ENCODE measurements at places on chromosomes 5 and 9.

- no peak for DNase-seq
Observed at GRCh38 chr9:130175355-130175754, 3.2 kb downstream of the NCS1 start.

DNA sequence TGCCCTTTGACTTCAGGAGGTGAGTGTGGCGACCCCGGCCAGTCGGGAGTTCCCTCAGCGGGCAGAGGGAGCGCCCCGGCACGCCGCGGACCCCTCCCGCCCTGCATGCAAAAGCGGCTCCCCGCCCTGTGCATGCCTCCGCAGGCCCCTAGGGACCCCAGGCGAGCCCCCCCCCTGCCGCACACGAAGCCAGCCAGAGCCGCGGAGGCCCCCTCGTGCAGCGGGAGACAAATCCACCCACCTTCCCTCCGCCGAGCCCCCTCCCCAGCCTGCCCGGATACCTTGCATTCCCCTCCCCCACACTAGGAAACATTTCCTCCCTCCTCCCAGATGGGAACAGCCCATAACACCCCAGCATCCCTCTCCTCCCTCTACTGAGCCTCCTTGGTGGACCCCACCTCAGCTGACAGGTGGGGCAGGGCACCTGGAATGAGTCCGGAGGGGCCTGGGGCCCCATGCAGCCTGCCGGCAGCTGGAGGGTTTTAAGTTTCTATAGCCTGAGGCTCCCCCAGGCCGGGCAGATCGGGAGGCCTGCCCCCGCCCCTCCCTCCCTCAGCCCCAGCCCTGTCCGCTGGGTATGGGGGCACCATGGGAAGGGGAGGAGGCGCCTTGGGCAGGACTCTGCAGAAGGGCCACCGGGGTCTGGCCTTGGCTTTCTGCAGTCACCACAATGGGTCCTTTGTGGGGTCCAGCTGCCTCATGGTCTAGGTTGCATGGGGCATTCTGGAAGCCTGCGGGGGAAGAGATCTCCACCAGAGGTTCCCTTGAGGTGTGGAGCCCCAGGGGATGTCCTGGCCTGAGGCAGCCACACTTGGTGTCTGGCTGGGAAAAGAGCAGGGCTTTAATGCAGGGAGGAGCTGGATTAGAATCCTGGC lies 601 bp downstream of the ERGIC1 start:
- no peak for DNase-seq

DNA sequence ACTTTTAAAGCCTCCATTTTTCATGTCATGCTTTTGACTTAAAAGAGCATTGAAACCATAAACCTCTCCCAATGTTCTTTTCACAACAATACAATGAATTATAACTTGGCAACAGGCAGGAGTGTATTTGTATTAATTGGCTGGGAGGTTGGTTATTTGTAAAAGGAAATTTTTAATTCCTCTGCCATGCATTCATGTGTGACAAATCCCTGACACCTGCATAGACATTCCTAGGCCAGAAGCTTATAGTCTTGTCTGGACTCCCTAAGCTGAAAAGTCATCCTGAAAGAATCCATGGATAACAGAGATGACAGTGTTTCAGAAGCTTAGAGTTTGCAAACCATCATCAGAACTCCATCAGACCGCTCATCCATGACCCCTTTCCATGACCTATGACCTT lies 76.3 kb upstream of the PTGER4 start:
- no peak for DNase-seq

DNA sequence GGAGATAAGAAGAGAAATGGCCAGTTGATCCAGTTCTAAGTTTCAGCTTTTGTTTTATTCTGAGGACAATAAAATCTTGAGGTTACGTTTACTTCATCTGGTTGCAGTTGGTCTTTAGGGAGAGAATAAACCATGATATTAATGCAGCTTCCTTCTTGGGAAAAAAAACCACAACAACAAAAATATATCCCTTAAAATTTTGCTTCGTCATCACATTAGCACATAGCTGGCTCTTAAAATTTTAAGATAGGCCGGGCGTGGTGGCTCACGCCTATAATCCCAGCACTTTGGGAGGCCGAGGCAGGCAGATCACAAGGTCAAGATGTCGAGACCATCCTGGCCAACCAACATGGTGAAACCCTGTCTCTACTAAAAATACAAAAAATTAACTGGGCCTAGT lies 86.4 kb downstream of the EQTN start:
- DNase-seq: no peak

- DNase-seq: no peak
Observed at GRCh38 chr5:93607367-93608258, 24.6 kb downstream of the NR2F1 start.

- DNase-seq: no peak
Observed at GRCh38 chr9:36143245-36143641, 6.7 kb downstream of the GLIPR2 start.

DNA sequence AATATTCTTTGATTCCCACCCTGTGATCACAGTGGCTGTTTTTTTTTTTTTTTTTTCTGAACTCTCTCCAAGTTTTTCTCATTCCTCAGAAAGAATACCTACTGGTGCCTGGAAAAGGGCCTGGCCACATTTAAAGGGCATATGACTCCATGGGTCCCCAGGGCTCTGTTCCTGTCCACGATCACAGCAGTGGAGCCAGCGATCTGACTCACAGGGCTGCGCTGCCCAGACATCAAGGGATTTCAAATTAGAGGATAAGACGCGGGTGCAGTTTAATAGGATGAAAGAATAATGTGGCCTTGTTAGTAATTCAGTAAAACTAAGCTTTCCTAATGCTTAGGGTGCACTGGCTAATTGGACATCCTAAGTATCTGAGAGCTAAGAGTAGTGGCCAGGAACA lies 175.1 kb upstream of the MSX2 start:
- DNase-seq: no peak

DNA sequence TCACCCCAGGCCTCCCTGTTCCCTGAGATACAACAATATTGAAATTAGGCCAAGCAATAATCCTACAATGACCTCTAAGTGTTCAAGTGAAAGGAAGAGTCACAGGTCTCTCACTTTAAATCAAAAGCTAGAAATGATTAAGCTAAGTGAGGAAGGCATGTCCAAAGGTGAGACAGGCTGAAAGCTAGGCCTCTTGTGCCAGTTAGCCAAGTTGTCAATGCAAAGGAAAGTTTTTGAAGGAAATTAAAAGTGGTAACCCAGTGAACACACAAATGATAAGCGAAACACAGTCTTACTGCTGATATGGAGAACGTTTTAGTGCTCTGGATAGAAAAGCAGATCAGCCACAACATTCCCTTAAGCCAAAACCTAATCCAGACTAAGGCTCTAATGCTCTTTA lies 39.8 kb downstream of the PTAR1 start:
- DNase-seq: no peak

GRCh38 chr9:118108971-118109370 lies 404.8 kb downstream of the TLR4 start:
- DNase-seq: no peak

GRCh38 chr9:69976152-69976551 lies 67.5 kb upstream of the MAMDC2 start:
- DNase-seq: no peak

All from effector memory CD8-positive, alpha-beta T cell (primary cell).